Activated CD4-positive, alpha-beta T cell treated with anti-CD3 and anti-CD28 coated beads for 36 hours (primary cell): ENCODE measurements at places on chromosomes 1 and 21. TPM values are rescaled to one million over a fixed set of nuclear protein-coding genes. Genes with fewer than 3 reads are reported as not detected.
A peak's percentile ranks its signal among the peaks of the same experiment; 100 is the strongest.

The ZNF683 gene
- total RNA-seq: not detected

The GJB3 gene
- not detected for total RNA-seq

The TSPEAR gene
- total RNA-seq: not detected

The FAM163A gene
- total RNA-seq: not detected

The TRIM17 gene
- 1.2 TPM for total RNA-seq

The ADAMTSL4 gene
- total RNA-seq: 0.59 TPM

The CYP4Z1 gene
- not detected for total RNA-seq

The DNM3 gene
- total RNA-seq: 1.1 TPM

The PEAR1 gene
- not detected for total RNA-seq

The CCDC27 gene
- total RNA-seq: not detected

The GNG4 gene
- 1.7 TPM for total RNA-seq

The CD101 gene
- total RNA-seq: 0.30 TPM

The SNX7 gene
- total RNA-seq: 0.18 TPM

The ILDR2 gene
- 9.1 TPM for total RNA-seq

The SERPINC1 gene
- not detected for total RNA-seq

The LCE1C gene
- not detected for total RNA-seq

The WDR4 gene
- total RNA-seq: 46.5 TPM

The COL16A1 gene
- total RNA-seq: 0.09 TPM

GRCh38 chr1:218025454-218025853 lies 259.6 kb upstream of the RRP15 start:
- DNase-seq: no peak

DNA sequence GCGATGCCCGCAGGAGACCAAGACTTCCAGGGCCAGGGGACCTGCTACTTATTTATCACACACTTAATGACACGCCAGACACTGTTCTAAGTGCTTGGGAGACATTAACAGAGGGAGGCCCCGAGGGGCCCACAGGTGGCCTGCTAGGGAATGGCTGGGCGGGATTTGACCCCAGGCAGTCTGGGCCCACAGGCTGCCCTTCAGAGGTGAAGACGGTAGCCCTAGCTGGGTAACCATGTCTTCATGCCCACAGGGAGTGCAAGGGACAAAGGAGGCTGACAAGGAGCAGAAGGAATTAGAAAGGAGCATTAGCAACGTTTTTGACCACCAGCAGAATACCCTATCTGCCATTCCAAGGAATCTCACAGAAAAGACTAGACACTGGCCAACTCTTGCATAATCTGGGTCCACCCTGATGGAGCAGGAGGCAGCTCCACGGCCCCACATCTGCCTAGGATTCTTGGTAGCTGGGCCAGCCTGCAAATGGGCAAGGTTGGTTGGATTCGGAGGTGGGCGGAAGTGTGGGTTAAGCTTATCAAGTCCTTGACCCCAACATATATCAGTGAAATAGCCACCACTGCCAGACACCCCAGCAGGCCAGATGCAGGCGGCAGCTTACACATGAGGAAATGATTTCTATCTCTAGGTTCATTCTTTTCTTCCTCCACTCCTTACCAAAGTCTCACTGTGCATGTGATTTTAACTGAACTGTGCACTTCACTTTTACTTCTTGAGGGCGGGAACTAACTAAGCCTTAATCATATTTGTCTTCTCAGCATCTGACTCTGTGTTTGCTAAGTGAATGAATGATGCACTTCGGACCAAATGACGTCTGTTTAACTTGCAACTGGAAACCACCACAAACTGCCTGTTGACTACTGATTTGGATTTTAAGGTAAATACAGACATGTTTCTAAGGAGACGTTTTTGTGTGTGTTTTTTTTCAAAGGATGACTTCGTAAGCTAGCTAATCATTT lies 3.4 kb upstream of the ETS2 start:
- DNase-seq: no peak

DNA sequence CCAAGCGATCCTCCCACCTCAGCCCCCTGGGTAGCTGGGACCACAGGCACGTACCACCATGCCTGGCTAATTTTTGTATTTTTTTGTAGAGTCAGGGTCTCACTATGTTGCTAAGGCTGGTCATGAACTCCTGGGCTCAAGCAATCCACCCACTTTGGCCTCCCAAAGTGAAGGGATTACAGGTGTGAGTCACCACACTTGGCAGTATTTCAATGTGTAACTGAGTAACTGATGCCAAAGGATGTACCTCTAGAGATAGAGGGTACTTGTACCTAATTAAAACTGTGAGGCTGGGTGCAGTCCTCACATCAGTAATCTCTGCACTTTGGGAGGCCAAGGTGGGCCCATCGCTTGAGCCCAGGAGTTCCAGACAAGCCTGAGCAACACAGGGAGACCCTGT lies 258.7 kb upstream of the DMRTA2 start:
- DNase-seq: no peak

- DNase-seq: peak; percentile 60
Measured at GRCh38 chr1:24540051-24540905, 15.6 kb upstream of the NCMAP start.

- DNase-seq: no peak
Measured at GRCh38 chr1:214824763-214825162, 221.8 kb downstream of the CENPF start.

GRCh38 chr1:44929531-44929930 lies 56.9 kb downstream of the EIF2B3 start:
- no peak for DNase-seq

DNA sequence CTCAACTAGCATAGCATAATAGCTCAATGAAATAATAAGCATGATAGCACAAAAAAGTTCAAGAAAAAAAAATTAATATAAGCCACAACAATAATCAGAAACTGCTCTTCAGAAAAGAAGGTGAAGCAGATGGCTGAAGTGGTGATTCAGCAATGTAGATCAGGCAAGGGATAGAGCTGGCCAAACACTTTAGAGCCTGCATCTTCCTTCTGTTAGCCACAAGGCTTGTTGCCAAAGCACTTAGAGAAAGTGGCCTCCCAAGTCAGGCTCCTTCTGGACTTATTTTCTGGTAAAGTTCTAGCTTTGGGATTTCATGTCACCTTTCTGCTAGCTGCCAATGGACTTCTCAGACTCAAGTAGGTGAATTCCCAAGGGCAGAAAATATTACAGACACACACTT lies 60.3 kb upstream of the C1orf87 start:
- no peak for DNase-seq

- no peak for DNase-seq
Measured at GRCh38 chr1:32536764-32537163, 2.5 kb upstream of the ZBTB8A start.

GRCh38 chr1:207987164-207987563 lies 76.2 kb upstream of the CD34 start:
- no peak for DNase-seq

DNA sequence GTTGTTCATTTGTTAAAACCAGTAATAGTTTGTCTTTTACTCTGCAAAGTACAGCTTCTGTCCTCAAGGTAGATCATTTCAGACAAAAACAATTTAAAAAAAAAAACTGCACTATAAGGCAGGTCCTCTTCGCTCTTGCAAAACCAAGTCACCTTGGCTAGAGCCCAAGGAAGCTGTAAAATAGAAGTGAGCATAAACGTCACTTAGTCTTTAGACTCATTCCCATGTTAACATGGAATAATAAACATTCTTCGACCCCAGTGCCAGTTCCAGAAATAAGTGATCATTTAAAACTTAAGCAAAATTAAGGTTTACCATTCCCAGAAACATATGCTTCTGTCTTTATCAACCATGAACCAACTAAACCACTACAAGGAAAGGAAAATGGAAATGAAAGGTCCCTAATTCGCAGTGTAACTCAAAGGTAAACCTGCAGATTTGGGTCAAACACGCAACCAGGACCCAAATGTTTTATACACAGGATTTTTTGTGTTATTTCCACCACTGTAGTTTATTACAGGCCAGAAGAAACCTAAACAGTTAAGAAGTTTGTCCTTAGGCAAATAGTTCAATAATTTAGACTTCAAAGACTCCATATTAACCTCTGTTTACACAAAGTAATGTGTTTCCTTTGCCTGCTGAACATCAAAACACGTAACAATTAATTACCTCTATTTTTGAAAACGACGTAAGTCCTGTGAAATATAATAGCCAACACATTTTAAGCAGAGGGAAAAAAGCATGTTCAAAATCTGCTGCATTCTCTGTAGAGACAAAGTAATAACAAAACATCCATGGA lies 54.6 kb downstream of the TGFBR3 start:
- DNase-seq: no peak

DNA sequence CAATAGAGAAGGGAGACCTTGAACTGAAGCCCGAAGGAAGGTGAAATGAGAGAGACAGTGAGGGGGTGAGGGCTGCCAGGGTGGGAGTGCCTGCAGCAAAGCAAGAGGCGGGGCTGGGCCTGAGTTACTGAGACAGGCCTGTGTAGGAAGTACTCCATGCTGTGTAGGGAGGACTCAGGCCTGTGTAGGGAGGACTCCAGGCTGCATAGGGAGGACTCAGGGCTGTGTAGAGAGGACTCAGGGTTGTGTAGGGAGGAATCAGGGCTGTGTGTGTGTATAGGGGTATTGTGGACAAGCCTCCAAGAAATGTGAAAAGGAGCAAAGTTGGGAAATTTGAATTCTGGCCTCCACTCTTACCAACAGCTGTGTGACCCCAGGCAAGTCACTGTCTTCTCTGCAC lies 133.8 kb upstream of the CACNA1E start:
- DNase-seq: no peak

GRCh38 chr1:153616917-153617311 lies 789 bp upstream of the S100A14 start:
- no peak for DNase-seq

DNA sequence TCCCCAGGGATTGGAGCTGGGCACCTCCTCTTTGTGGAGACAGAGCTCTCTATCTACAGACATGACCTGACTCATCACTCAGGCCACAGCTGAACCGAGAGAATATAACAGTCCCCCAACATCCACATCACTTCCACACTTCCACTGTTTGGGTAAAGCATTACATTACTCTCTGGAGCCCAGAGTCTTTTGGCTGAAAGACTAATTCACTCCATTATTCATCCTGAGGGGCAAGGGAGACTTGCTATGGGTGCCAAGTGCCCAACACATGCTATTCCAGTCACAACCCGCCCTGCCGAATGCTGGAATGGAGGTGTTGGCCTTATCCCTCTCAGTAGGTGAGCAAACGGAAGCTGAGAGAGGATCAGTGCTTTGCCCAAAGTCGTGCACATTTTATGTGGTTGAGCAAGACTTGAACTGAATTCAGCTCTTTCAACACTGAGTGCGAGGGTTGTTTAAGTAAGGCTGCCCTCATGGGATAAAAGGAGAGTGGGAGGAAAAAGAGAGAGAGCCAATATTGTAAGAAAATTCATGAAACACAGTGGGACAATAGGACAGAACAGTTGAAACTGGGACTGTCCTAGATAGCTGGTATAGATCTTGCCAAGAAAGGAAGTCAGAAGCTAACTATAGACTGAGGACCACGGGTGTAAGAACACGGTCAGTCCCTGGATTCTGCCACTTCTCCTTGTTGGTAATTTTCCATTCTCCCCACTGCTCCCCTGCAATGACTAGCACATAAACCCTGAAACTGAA lies 13.5 kb upstream of the CHI3L1 start:
- DNase-seq: no peak

DNA sequence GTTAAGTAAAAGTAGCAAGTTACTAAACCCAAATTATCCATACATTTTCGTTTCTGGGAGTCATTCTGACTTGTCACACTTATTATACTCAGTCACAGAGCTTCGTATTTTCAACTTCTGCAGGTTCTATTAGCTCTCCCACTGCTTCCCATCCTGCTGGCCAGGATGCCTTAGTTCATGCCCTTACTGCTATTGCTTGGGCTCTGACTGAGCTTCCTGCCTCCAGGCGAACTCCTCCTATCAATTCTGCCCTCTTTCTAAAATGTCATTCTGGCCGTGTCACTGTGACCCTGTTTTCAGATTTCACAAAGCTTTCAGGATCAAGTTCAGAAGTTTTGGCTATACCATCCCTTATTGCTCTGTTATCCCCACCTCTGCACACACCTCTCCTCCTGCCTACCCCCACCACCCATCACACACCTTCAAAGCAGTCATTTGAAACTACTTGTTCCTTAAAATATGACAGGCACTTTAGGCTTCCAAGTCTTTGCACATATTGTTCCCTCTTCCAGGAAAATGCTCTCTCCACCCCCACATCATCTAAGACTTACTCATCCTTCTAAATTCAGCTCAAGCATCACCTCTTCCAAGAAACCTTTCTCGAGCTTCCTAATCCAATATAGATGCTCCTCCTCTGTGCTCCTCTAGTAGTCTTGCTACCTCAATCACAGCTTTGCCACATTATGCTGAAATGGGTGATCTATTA lies 278.0 kb downstream of the BRINP2 start:
- DNase-seq: no peak

- no peak for DNase-seq
Measured at GRCh38 chr1:25647863-25648262, 31.3 kb downstream of the MAN1C1 start.

DNA sequence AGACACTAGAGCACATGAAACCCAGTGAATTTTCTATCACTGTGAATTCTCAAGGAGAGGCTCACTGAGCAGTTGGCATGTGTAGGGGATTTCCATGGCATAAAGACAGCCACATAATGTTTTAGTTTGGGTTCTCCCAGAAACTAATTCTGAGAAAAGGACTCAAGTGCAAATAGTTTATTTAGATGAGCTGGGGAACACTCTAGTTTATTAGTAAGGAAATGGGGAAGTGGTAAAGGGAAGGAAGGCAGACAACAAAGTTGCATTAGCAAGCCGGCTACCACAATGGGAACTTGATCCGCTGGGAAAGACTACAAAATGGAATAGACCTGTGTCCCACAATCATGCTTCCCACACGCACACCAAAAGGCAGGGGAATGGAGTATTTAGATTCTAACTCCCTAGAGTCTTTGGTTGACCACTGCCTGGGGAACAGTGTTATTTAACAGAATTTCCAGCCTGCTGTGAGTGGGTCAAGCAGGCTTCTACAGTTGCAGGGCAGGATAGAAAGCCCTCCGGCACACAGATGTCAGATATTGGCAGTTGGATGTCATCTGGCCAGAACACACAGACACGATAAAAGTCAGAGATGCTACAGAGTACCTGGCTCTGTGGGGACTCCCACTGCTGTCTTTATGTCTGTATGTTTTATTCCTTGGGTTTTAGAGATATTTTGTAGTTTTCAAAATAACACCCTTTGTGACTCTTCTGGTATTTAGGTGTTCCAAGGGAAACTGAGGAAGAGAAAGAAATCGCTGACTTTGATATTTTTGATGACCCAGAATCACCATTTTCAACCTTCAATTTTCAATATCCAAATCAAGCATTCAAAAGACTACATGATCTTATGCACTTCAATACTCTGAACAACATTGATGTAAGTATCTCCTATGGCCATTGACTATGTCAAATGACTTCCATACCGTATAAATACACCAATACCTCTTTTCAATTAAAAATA lies 150.1 kb downstream of the PLA2G4A start:
- no peak for DNase-seq

DNA sequence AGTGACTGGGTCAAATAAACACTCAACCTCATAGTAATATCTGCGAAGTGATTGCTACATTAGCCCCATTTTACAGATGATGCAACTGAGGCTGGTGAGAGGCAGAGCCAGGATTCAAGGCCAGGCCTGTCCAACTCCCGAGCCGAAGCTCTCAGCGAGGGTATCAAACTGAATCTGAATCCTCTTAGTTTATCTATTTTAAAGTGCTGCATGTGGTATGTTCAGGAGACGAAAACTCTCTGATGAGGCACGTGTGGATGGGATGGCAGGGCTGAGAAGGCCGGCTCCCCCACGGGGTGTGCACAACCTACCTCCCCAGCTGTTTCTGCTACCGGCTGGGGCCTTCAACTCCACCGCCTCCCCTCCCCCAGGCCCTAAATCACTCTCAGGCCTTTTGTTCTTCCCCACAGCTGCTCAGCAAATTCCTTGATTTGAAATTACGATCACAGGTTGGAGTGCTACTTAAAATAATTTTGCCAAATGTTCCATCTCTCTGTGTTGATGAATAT lies 171.8 kb downstream of the TOMM20 start:
- peak; percentile 5 for DNase-seq

GRCh38 chr21:39630827-39631226 lies 18.1 kb downstream of the B3GALT5 start:
- no peak for DNase-seq
